ENCODE measurements at places on chromosomes 6 and 20.

- DNase-seq = no peak
Observed at GRCh38 chr20:33991502-33991901, 2.2 kb upstream of the RALY start.

DNA sequence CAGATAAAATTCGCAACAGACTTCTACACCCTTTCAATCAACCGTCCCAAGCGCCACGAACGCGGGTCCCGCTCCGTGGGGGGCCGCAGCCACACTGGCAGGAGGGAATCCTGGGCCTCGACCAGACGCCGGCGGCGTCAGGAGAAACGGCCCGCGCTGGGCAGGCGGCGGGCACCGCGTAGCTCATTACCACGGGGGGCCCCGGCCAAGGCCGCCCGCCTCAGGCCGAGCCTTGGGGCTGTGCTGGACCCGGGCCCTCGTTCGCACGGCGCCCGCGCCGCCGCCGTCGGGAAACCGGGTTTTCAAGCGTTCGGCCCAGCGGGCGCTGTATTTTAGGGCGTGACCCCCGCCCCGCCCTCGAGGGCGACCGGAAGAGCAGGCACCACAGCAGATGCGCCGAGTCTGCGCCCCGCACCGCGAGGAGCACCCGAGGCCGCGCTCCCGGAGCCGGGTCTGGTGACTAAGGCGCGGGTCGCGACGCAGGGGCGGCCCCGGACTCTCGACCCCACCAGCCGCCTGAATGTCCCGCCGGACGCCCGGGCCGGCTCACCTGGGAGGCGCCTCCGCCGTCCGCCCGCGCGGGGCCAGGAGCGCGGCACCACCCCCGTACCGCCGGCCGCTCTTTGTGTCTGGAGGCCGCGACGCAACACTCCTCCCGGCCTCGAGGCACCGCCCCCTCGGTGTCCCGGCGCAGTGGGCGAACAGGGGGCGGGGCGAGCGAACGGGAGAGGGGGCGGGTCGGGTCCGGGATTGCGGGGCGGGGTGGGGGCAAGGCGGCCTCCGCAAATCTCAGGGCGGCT lies at the start of gene NINL:
Gene NINL, minus strand, starts transcription at position 627 of the 800 bp plus-strand sequence. CDS start 58,944 bp downstream, outside the sequence.
- peak; percentile 48 for DNase-seq

GRCh38 chr6:43707269-43707668 lies 19.7 kb upstream of the MRPS18A start:
- DNase-seq = no peak

DNA sequence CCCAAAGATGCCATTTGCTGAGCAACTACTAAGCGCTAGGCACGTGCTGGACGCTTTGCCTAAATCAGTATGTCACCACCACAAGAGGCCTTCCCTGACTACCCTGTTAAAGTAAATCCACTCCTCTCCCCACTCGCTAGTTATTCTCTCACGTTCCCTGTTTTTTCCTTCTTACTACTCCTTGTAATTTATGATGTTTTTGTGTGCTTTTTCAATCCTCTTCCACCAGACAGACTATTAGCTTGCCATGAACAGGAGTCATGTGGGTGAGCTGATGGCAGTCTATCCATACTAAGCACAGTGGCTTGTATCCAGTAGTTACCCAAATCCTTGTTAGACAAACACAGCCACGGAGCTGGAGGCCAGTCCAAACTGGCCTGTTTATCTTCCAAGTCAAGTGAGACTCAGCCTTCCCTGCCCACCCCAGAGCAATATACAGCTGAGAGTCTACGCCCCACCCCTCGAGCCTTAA lies 41.2 kb downstream of the C6orf132 start:
- peak; percentile 56 for DNase-seq
